ENCODE measurements at places on chromosomes 16 and 17.
A peak's percentile ranks its signal among the peaks of the same experiment; 100 is the strongest.

DNA sequence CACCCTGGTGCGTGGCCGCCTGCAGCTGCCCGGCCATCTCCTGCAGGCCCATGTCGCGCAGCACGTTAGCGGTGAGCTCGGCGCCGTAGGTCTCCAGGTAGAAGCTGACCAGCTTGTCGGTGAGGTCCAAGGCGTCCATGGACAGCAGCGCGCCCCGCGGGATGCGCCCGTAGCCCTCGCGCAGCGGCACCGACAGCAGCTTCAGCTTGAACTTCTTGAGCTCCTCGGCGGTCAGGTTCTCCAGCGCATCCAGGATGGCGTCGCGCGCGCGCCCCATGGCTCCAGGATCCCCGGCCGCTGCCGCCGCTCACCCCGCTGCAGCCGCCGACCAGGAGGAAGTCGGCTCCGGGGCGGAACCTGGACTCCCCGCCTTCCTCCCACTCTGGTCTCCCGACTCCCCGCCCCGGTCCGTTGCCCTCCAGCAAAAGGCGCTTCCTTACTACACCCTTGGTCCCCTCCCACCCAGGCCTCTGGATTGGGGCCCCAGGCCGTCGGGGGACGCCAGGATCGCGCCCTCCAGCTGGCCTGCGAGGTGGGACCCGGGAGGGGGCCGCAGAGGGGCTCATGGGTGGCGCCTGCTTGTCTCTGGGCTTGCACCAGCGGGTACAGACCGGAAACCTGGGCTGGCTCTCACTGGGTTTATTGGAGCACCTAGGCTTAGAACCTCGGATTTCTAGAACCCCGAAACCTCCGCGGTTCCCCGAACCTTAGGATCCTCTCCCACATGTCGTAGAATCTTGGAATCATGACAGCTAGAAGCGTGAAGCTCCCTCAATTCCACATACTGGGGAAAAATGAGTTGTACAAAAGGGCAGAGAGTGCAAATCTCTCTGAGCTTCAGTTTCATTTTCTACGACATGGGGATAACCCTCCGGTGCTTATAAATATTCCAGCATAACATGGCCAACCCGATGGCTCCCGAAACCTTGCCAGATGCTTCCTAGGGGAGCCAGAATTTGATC is at the start of gene PYCARD:
Gene PYCARD (minus strand): TSS at position 347 of the 962 bp plus-strand sequence. CDS start 70 bp downstream, at position 277.
- DNase-seq = no peak

DNA sequence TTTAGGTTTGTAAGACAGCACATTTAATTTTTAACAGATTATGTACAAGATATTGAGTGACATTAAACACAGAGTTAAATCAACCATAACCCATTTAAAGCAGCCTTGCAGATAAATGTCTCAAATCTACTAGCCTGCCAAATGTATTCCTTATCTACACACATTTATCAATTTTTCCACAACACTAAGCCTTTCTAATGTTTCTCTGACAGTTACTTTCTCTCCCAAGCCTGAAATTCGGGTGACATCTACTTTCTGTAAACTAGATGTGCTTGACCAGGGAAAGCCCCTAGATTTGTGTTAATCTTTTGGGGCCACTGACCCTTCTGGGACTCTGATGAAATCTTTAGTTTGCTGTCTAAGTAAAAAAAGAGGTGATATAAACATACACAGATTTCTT is 69.0 kb downstream of the CDH13 start:
- DNase-seq = no peak

- DNase-seq = peak; percentile 53
Measured at GRCh38 chr17:7836596-7837407, 2.8 kb downstream of the KDM6B start.

DNA sequence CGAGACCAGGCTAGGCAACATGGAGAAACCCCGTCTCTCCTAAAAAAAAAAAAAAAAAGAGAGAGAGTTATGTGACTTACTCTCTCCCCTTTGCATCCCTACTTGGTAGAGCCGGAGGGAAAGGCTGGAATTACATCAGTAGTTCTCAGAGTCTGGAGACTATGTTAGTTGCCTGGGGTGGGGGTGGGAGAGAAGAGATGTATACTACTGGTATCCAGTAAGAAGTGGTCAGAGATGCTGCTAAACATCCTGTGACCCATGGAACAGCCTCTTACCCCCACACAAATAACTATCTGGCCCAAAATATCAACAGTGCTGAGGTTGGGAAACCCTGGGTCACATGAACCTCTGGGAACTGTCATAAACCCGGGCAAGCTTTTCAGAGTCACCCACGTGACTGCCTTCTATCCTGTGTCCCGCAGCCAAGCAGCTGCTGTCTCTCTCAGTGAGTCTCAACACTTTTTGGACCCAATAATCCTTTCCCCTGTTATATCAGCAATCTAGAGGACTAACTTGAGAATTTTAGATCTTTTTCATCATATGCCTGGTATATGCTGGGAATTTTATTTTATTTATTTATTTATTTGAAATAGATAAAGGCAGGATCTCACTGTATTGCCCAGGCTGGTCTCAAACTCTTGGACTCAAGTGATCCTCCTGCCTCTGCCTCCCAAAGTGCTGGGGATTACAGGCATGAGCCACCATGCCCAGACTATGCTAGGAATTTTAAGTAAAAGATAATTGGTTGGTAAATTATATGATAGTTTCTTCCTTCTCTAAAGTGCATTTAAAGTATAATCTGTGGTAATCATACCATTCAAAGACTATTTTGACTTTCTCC is 8.7 kb downstream of the EIF1 start:
- no peak for DNase-seq

- no peak for DNase-seq
Measured at GRCh38 chr17:39208893-39209292, 8.8 kb downstream of the RPL19 start.

- no peak for DNase-seq
Measured at GRCh38 chr16:74747716-74748615, 26.7 kb downstream of the FA2H start.

DNA sequence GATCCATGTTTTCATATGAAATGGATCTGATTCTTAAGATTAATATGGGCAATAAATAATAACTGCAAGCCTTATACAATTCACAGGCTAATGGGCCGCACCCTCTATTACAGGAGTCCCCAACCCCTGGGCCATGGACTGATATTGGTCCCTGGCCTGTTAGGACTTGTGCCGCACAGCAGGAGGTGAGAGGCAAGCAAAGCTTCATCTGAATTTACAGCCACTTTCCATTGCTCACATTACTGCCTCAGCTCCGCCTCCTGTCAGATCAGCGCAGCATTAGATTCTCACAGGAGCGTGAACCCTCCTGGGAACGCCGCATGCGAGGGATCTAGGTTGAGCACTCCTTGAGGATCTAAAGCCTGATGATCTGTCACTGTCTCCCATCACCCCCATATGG is 26.8 kb downstream of the METTL16 start:
- no peak for DNase-seq

DNA sequence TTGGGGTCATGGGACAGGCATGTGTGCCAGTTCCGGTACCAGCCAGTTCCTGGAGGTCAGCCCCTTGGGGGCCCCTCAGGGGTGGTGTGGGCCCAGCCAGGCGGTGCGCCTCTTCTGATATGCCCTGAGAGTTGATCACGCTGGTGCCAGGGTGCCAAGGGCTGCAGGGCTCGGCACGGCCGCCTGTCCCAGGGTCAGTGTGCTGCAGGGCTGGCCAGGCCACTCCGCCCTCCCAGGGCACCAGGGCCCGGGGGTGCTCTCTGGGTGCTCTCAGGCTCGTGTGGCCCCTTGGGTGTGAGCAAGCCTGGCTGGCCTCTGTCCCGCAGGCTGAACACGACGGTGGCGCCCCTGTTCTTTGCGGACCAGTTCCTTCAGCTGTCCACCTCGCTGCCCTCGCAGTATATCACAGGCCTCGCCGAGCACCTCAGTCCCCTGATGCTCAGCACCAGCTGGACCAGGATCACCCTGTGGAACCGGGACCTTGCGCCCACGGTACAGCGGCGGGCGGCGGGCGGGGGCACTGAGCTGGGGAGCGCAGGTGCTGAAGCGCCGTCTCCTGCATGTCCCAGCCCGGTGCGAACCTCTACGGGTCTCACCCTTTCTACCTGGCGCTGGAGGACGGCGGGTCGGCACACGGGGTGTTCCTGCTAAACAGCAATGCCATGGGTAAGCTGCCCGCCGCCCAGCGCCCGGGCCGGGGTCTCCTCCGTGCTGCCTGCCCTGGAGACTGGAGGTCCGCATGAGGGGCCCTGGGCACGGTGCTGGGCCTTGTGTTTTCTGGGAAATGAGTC is 6.0 kb downstream of the GAA start:
- DNase-seq = no peak

DNA sequence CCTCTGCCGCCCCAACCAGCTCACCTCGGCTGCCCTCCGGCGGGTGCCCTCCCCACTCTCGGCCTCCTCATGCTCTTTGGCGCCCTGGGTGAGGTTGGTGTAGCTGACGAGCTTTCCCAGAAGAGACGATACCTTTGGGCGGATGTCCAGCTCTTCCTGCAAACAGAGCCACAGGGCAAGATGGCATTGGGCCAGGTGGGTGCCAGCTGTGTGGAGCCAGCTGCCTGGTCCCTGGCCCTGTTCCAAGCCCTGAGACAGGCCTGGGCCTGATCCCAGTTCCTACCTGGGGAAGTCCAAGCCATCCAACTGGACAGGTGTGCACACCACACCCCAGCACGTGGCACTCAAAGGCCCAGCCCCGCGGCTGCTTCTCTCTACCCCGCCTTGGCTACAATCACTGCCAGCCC is 6.9 kb downstream of the SLC12A4 start:
- DNase-seq = no peak

GRCh38 chr17:78359321-78359996 is 418 bp downstream of the SOCS3 start:
- DNase-seq = peak; percentile 46

- no peak for DNase-seq
Measured at GRCh38 chr17:83006515-83007455, 72.6 kb upstream of the METRNL start.

- DNase-seq = no peak
Measured at GRCh38 chr16:253833-254232, 19.2 kb downstream of the FAM234A start.

GRCh38 chr16:57358086-57358420 is 530 bp upstream of the CCL22 start:
- DNase-seq = no peak

- DNase-seq = no peak
Measured at GRCh38 chr17:30375661-30376060, 3.1 kb upstream of the CPD start.

DNA sequence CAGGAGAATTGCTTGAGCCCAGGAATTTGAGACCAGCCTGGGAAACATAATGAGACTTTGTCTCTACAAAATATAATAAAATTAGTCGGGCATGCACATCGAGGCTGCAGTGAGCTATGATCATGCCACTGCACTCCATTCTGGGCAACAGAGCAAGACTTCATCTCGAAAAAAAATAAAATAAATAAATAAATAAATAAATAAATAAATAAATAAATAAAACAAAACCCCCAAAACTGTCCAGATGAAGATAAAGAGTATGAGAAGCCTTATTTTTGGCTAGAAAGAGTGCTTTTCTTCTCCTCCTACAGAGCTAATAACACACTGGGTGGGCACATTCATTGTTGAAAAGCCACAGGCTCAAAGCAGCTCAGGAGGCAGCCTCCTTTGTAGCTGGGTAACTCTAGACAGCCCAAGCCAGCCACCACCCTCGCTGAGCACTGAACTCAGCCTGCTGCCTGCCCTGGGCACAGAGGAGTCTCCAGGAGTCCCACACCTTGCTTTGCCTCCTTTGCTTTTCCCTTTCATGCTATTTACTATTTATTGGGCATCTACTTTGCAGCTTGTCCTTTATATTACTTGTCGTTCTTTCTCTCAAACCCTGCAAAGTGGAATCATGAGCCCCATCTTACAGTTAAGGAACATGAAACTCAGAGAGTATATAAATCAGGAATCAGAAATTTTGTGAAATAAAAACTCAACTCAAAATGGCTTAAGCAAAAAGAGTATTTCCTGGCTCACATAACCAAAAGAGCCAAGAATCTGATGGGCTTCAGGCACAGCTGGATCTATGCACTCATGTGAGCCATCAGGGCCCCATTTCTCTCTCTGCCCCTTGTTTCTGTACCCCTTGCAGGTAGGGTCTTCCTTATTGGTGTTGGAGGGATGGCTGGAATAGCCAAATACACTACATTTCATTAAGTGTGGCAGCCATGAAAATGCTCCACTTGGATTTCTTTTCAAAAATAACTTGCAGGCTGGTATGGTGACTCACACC is 18.1 kb upstream of the C16orf87 start:
- no peak for DNase-seq

DNA sequence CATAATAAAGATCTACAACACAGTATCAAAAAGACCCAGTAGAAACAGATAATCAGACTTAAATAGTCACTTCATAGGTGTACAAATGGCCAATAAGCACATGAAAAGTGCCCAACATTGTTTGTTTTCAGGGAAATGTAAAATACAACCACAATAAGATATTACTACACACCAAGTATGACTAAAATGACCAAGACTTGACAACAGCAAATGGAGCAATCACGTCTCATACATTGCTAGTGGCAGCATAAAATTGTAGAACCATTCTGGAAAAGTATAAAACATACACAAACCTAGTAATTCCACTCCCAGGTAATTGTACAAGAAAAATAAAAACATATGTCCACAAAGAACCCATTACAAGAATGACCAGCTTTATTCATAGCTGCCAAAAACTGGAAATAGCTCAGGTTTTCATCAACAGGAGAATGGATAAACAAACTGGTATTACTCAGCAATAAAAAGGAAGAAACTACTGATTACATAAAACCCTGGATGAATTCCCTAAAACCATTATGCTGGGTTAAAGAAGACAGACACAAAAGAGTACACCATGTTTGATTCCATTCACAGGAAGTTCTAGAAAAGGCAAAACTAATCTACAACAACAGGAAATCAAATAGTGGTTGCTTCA is 85.6 kb downstream of the TTC19 start:
- DNase-seq = no peak

GRCh38 chr17:82457073-82457928 is 1.2 kb upstream of the NARF start:
- DNase-seq = no peak

GRCh38 chr17:61352408-61352770 is 47.3 kb upstream of the TBX2 start:
- no peak for DNase-seq

GRCh38 chr17:40953881-40954280 is 12.9 kb downstream of the KRT39 start:
- DNase-seq = no peak

GRCh38 chr17:30344283-30345088 is 10.6 kb upstream of the TMIGD1 start:
- no peak for DNase-seq

Measured in activated naive CD4-positive, alpha-beta T cell treated with anti-CD3 and anti-CD28 coated beads, Interleukin-2, amount 50 U/mL, for 72 hours (primary cell).